ENCODE measurements at places on chromosomes 5 and 9.

GRCh38 chr5:132629230-132629944 lies 28.6 kb upstream of the IL13 start:
- DNase-seq: peak; percentile 26

DNA sequence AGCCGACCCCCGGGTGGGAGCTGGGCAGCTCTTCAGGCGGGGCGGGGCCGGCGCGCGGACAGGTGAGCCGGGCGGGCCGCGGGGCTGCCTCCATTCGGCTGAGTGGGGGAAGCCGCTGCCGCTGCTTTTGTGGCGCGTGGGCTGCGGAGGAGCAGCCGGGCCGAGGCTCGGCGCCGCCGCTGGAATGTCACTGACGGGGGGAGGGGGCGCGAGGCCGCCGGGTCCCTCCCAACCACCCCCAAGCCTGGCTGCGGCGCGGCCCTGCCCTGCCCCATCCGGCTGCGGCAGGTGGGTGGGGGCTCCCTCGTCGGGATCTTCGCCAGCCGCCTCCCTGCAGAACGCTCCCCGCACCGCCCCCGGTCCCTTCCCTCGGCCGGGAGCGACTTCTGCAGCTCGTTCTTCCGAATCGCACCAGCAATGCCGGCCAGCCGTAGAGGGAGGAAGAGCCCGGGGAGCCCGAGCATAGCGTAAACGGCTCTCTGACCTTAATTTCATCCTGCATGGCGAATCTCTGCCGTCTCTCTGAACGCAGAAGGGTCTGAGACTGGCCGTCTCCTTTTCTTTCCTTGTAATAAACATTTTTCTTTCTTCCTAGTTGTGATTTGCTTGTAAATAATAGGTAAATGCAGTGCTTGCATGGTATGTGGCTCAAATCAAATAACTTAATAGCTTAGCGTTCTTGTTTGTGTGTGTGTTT lies 505 bp downstream of the SPTAN1 start:
- DNase-seq: peak; percentile 33

DNA sequence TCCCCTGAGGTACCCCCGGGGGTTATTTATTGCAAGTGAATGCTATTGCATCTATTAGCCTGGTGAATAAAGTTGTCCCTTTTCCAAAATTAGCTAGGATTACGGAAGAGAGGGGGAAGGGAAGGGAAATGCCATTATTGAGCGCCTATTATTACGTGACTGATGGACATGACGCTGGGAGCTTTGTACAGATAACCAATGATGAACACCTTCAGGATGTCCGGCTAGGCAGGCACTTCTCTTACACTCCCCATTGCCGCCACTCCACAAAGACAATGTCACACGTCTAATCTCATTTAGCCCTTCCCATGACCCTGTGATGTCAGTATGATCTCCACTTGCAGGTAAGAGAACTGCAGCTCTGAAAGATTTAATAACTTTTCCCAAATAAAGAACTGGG lies 9.4 kb downstream of the GABRP start:
- no peak for DNase-seq

DNA sequence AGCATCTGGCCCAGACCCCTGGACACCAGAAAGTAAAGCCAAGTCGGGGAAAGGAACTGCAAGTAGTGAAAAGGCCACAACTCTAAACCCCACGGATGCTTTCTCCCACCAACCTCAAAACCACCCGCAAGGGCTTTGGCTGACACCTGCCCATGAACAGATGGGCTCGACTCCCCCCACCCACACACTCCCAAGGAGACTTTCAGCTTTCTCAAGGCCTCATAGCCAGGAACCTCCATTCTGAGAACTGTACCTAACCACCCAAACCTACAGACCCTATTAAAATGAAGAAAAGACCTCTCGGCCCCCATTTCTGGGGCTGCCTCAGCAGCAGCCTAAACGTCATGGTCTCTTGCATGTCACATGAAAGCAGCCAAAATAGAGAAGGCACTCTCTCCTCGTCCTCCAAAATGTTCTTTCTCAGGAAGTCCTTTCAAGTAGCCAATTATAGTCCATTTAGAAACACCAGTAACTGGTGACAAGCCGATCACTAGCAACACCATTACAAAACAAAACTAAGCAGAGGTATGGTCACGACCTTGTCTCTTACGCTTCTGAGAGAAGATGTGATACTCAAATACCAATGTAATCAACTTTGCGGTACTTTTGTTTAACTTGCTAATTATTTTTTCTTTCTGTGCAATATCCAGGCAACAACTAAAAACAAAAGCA lies 2.9 kb downstream of the B4GALT1 start:
- peak; percentile 61 for DNase-seq

GRCh38 chr5:72623323-72623722 lies 116.1 kb upstream of the ZNF366 start:
- DNase-seq: no peak

DNA sequence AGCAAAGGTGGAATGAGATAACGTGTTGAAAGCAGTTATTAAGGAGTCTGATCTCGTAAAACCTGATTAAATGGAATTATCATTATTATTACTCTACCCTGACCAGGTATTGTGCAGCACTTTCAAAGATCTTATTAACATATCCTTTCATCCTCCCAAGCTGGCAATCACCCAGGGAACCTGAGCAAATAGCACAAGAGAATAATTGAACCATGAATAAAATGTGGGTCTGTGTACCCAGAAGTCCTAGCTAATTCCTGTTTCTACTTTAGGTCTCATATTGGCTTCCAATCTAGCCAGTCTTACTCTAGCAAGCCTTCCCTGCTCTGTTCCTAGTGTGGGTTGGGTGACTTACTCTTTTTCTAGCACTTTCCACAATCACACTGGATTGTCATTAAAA lies 162.2 kb upstream of the STK32A start:
- DNase-seq: no peak

DNA sequence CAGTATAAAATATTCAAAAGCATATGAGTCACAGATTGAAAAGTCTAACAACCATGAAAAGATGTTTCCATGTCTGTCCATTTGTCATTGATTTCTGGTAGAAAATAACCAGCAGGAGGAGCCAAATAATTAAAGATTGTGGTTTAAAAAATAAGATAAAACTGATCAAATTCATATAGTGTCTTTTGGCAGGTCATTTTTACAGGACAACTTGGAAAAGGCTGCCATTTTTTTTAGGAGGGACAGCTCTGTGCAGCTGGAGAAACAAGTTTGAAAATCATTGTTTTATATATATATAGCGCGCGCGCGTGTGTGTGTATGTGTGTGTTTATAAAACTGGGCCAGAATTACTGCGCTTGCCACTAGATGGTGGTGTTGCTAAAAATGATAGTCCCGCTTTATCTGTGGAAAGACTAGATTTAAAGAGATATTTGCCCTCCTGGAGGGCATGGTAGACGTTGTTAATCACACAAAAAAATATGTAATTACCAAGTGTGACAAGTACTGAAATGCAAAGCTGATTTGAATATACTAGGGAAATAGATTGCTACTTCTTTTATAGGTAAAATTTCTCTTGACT lies 1.3 kb upstream of the TRMO start:
- peak; percentile 86 for DNase-seq

DNA sequence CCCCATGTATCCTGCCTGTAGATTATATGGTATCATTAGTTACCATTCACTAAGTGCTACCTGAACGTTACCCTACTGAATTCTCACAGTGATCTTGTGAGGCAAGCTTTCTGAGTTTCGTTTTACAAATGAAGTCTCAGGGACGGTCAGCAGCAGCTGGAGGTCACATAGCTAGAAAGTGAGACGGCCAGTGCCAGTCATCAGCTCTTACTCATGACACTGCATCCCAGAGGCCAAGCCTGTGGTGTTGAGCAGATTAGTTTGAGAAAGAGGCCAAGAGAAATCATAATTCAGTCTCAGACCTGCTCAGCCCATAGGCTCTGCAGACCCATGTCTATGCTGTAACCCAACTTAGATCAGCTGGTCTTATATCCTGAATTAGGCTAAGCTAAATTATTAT lies 95.7 kb upstream of the EGFLAM start:
- no peak for DNase-seq

DNA sequence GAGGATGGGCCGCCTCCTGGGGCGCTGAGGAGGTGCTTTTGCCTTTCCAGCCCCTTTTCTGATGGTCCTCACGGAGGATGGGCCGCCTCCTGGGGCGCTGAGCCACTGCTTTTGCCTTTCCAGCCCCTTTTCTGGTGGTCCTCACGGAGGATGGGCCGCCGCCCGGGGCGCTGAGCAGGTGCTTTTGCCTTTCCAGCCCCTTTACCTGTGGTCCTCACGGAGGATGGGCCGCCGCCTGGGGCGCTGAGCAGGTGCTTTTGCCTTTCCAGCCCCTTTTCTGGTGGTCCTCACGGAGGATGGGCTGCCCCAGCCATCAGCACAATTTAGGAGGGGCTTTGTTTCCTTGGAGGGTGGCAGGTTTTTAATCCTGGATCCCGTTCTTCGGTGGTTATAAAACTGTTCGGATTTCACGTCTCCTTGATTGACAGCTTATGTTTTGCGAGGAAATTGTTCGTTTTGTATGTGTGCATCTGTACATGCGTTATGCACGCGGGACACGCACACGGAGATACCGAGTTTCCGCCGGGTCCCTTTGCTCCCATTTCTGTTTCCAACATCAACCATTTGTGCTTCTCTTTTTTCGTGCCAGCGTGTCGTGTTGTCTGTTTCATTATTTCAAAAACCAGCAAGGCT lies 34.7 kb upstream of the SLC9A3 start:
- DNase-seq: no peak
